Fibroblast of the aortic adventitia (primary cell): ENCODE measurements at places on chromosomes 16 and 17. TPM values are rescaled to one million over a fixed set of nuclear protein-coding genes. Genes with fewer than 3 reads are reported as not detected.

Gene RBFOX1
- 0.08 TPM in 1 of 2 replicates, not detected in the other for total RNA-seq

Gene SUMO2
- total RNA-seq: 89.9 and 129 TPM in 2 replicates

Gene KRT31
- 0.09 TPM in 1 of 2 replicates, not detected in the other for total RNA-seq

Gene GP2
- not detected in 2 replicates for total RNA-seq

Gene CCR7
- total RNA-seq: not detected in 2 replicates

Gene SLC47A1
- total RNA-seq: 0.27 and 0.65 TPM in 2 replicates

Gene TBC1D3I
- 0.09 TPM in 1 of 2 replicates, not detected in the other for total RNA-seq

Gene TADA2A
- 16.3 and 21.3 TPM in 2 replicates for total RNA-seq

Gene PAQR4
- 0.16 and 13.8 TPM in 2 replicates for total RNA-seq

Gene SLC12A3
- total RNA-seq: not detected in 2 replicates

Gene OR1F1
- total RNA-seq: not detected in 2 replicates

Gene TNFRSF13B
- not detected in 2 replicates for total RNA-seq

Gene TP53TG3F
- not detected in 2 replicates for total RNA-seq

Gene NLRC3
- total RNA-seq: not detected in 2 replicates

Gene SPN
- total RNA-seq: not detected in 2 replicates

Gene SOCS7
- 11.7 and 18.8 TPM in 2 replicates for total RNA-seq

Gene PYDC1
- not detected in 2 replicates for total RNA-seq

Gene CHCT1
- not detected in 2 replicates for total RNA-seq

Gene FAM171A2
- 3.1 and 18.5 TPM in 2 replicates for total RNA-seq

Gene TMC6
- total RNA-seq: 1.2 TPM in 1 of 2 replicates, not detected in the other

Gene RAPGEFL1
- total RNA-seq: 2.1 and 3.8 TPM in 2 replicates

Gene SLC16A11
- 0.27 and 2.4 TPM in 2 replicates for total RNA-seq

Gene FAM83G
- 4.4 and 9.5 TPM in 2 replicates for total RNA-seq

Gene HS3ST3A1
- 8.3 and 9.2 TPM in 2 replicates for total RNA-seq

Gene CCL8
- total RNA-seq: not detected in 2 replicates

Gene HNF1B
- not detected in 2 replicates for total RNA-seq

Gene SEZ6L2
- 1.4 and 12.3 TPM in 2 replicates for total RNA-seq

Gene PERCC1
- total RNA-seq: not detected in 2 replicates

Gene TTYH2
- total RNA-seq: 0.54 and 2.4 TPM in 2 replicates

Gene SMPD3
- total RNA-seq: not detected in 2 replicates

Gene C1QTNF8
- not detected in 2 replicates for total RNA-seq

Gene CHD9NB
- 1.6 and 2.3 TPM in 2 replicates for total RNA-seq

Gene CDH15
- total RNA-seq: 0.09 TPM in 1 of 2 replicates, not detected in the other

Gene B3GNT9
- total RNA-seq: 37.0 and 42.4 TPM in 2 replicates

Gene TRIM25
- total RNA-seq: 26.1 and 70.3 TPM in 2 replicates

Gene ZNF385C
- not detected in 2 replicates for total RNA-seq

Gene DOC2A
- total RNA-seq: not detected in 2 replicates

Gene NACA2
- not detected in 2 replicates for total RNA-seq

Gene CDK5R1
- total RNA-seq: 0.49 and 1.4 TPM in 2 replicates

Gene TSPOAP1
- total RNA-seq: 0.18 and 1.1 TPM in 2 replicates

Gene FOXF1
- 1.6 and 3.0 TPM in 2 replicates for total RNA-seq

Gene OR1A1
- not detected in 2 replicates for total RNA-seq

Gene HOXB3
- 9.7 and 14.2 TPM in 2 replicates for total RNA-seq

Gene CA10
- total RNA-seq: not detected in 2 replicates

Gene HBA1
- not detected in 2 replicates for total RNA-seq

Gene CDRT15
- total RNA-seq: not detected in 2 replicates

Gene KRTAP2-3
- not detected in 2 replicates for total RNA-seq

Gene KARS1
- 75.6 and 144 TPM in 2 replicates for total RNA-seq

Gene PRSS36
- 1.1 and 3.8 TPM in 2 replicates for total RNA-seq

Gene UBFD1
- total RNA-seq: 74.6 and 89.1 TPM in 2 replicates

Gene FA2H
- total RNA-seq: not detected in 2 replicates

Gene NHERF2
- 11.5 and 26.3 TPM in 2 replicates for total RNA-seq

Gene KRT15
- total RNA-seq: 0.63 TPM in 1 of 2 replicates, not detected in the other

Gene ACSM2A
- not detected in 2 replicates for total RNA-seq
